Inflammatory macrophage (primary cell): ENCODE measurements at places on chromosomes 12 and 14.
A peak's percentile ranks its signal among the peaks of the same experiment; 100 is the strongest.

GRCh38 chr14:21768875-21769257 lies 95.2 kb upstream of the OR4E1 start:
- DNase-seq: no peak

DNA sequence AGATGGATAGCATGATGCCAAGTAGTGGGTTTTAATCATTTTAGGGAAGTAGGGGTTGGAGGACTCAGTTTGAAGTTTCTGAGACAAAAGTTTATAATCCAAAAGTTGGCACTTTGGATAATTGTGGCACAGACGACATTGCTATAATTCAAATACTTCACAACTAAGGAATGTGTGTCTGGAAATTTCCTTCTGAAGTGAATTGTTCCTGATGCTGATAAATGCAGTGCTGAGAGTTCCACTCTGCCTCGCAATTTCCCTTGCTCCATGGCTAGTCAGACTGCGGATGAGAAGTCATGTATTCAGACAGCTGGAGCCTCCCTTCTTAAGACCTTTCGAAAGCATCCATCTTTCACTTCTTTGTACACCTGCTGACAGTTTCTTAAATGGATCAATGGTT lies 393.3 kb upstream of the PRICKLE1 start:
- DNase-seq: no peak

GRCh38 chr12:24360907-24361306 lies 411.4 kb upstream of the SOX5 start:
- no peak for DNase-seq

GRCh38 chr14:61119006-61119405 lies 138.0 kb downstream of the SLC38A6 start:
- peak; percentile 31 for DNase-seq

DNA sequence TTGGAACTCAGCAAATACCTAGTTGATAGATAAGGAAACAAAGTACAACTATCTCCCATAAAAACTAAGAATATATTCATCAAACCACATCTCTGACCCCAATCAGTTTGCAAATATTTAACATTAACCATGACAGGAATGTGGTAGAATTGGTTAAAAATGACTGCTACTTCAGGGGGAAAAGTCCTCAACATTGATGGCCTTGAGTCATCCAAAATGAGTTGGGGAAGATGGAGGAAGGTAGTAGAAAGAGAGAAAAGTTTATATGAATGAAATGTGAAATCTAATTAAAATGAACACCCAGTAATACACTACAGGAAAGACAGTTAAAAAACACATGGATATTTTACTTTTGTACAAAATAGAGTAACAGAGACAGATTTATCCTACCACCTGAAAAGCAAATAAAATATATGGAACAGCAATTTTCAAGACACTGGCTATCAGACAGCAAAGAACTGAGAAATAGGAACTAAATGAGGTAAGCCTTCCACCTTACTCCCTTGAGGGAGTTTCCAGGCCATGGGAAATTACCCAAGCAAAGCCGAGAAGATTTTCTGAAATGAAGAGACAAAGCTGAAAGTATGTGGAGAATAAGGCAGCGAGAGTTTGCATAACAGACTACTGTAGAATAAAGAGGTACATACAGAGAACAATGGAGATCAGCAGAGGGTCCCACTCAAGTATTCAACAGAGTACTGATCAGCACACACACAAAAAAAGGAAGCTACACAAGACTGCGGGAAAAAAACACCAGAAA lies 49.6 kb downstream of the TC2N start:
- DNase-seq: no peak

- DNase-seq: no peak
Observed at GRCh38 chr12:96186607-96187301, 7.4 kb upstream of the ELK3 start.

GRCh38 chr12:109597795-109598427 lies 24.3 kb downstream of the MVK start:
- peak; percentile 72 for DNase-seq

GRCh38 chr12:50201987-50202521 lies 34.9 kb upstream of the CERS5 start:
- no peak for DNase-seq

- no peak for DNase-seq
Observed at GRCh38 chr14:32512813-32513212, 183.7 kb downstream of the AKAP6 start.

- DNase-seq: no peak
Observed at GRCh38 chr12:73659802-73660201, 877.8 kb upstream of the ATXN7L3B start.

- no peak for DNase-seq
Observed at GRCh38 chr12:131914179-131914702, 14.8 kb upstream of the PUS1 start.

- no peak for DNase-seq
Observed at GRCh38 chr12:79156846-79157463, 292.4 kb downstream of the SYT1 start.

- DNase-seq: no peak
Observed at GRCh38 chr14:96629558-96630222, 127.5 kb downstream of the PAPOLA start.

DNA sequence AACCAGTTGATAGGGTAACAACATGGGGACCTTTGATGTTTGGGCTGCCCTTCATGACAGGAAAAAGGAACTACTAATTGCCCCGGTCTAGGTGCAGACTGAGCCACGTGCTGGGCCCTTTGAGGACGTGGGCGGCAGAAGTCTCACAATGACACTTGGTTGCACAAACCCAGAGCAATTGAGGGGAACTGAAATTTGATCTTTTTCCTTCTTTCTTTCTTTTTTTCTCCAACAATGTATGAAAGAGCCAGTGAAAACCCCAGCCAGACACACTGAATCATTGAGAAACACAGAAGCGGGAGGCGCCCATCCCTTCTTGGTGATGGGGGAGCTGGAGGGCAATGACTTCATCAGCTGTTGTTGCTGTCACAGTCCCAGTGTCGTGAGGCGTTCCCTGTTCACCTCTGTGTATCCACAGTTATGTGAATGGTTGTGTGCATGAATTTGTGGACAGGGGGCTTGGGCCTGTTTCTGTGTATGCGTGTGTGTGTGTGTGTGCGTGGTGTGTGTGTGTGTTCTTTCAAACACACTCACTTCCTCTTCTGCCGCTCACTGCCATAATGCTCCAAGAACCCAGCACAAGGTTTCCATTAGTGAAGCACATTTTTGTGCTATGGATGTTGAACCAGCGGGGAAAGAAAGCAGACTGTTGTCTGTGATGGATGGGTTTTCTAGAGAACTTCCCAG lies 137.5 kb upstream of the CCND2 start:
- DNase-seq: peak; percentile 94

GRCh38 chr14:100072783-100073346 lies 7.6 kb downstream of the EVL start:
- DNase-seq: peak; percentile 98

GRCh38 chr14:91238085-91238484 lies 6.4 kb downstream of the GPR68 start:
- peak; percentile 53 for DNase-seq

GRCh38 chr14:76096257-76096656 lies 55.5 kb upstream of the GPATCH2L start:
- DNase-seq: no peak

- no peak for DNase-seq
Observed at GRCh38 chr14:97848317-97848980, 1051.3 kb downstream of the VRK1 start.

- DNase-seq: no peak
Observed at GRCh38 chr14:49303946-49304516, 282.1 kb downstream of the RPS29 start.

DNA sequence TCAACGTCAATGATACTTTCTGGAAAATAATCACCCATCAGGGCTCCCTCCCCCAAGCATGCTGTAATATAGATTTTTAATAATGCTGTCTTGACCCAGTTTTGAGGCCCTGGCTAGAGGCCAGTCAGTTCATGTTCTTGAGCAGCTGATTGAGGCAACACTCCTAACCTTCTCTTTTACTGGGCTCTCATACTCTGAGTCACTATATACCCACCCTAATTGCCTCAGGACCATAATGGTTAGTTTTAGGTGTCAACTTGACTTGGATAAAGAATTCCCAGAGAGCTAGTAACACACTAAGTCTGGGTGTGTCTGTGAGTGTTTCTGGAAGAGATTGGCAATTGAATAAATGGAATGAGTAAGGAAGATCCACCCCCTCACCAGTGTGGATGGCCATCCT lies 527.0 kb upstream of the ATP2B1 start:
- DNase-seq: no peak

- DNase-seq: no peak
Observed at GRCh38 chr12:94305130-94305957, 154.3 kb downstream of the CEP83 start.

DNA sequence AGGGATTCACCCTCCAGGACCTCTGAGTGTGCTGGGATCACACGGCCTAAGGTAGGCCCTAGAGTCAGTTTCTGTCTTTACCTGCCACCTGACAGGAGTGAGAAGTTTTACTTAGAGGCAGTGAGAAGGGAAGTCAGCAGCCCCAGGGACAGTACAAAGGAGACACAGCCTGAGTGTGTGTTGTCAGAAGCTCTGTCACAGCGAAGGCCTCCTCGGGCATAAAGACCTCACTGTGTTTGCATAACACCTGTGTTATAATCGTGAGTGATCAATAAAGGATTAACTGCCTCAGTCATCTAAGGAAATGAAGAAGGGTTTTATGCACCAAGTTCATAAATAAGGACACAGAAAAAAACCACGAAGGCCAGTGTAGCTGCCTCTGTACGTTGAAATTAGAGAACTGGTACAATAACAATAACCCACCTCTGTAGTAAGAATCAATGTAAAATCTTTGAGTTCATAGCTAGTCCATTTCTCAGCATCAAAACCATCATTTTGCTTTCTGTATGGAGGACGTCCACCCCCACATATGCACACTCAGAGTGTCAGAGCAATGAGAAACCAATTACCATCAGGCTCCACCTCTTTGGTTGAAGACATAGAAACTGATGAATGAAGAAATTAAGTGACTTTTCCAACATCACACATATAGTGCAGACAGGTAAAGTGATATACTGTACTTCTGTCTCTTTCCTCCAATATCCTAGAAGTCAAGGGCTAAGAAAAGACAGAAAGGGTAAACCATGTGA lies 159.3 kb downstream of the DAD1 start:
- no peak for DNase-seq

GRCh38 chr14:29062466-29062865 lies 295.9 kb downstream of the FOXG1 start:
- no peak for DNase-seq

DNA sequence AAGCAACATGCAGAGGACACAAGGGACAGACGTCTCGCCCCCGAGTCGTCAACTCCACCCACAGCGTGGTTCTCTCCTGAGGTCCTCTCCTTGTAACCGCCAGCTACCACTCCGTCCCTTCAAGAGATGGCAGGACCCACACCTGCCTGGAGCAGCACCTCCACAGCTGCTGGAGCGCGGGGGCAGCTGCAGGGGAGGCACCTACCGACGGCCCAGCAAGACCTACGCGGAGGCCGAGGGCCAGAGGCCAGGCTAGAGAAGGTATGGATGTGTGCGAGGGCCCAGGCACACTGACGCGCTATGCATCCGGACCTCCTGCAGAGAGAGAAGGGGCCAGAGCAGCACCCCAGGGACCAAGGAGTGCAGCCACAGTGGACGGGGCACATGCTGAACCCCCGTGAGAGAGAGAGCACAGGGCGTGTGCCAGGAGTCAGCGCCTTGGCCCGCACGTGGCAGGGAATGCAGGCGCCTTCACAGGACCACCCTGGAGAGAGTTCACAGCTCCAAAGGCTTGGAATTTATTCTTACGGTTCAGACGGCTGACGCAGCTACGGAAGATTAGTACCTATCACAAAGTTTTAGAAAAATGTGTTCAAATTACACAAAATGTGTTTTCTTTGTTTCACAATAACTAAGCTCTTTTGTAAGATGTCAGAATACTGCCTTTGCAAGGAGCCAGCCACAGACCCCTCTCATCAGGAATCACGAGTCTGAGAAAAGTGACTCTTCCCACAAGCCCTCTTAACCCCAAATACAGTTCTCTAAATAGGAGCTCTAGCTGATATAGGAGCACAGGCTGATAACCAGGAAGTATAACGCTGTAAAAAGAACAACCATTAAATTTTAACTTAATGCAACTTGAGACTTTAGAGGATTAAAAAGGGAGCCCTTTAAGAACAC lies 36.8 kb downstream of the CDC42BPB start:
- DNase-seq: peak; percentile 62

DNA sequence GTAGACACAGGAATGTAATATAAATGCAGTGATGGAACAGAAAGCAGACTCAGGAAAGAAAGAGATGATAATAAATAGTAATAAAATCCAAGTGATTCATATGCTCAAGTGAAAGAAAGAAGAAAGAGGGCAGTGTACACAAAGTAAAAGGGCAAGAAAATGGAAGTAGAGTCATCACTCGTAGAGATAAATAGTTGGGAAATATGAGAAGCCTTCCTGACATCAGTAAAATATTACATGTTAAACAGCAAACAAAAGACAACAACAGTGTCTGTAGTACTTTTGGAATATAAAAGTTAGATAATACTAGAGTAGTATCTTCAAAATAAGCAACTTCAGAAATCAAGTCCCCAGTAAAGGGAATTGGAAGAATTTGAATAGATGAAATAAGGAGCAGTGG lies 412.3 kb downstream of the RAD51B start:
- DNase-seq: no peak

DNA sequence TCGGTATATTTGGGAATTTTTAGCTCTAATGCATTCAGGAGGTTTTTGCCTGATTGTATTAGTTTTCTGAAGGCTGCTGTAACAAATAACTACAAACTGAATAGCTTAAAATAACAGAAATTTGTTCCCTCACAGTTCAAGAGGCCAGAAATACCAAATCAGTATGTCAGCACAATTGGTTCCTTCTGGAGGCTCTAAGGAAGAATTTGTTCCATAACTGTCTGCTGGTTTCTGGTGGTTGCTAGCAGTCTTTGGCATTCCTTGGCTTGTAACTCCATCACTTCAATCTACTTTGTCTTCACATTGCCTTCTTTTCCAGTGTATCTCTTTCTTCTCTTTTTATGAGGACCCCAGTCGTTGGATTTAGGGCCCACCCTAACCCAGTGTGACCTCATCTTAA lies 21.3 kb downstream of the TMTC3 start:
- DNase-seq: no peak

DNA sequence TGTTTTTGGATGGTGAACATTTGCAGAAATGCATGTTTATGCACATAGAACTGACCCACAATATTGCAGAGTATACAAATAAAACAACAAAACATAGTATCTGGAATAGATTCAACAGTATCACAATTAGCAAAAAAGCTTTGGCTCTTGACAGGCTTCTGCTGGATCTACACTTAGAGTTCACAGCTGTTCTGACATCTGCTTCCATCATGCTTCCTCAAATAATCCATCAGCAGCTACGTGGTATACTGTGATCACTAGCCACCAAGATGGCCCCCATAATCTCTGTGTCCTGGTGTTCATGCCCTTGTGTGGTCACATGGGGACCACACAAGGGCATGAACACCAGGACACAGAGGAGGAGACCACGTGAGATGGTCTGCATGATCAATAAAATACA lies 166.6 kb upstream of the CCDC198 start:
- DNase-seq: no peak
